ENCODE measurements at places on chromosomes 2 and 18.

DNA sequence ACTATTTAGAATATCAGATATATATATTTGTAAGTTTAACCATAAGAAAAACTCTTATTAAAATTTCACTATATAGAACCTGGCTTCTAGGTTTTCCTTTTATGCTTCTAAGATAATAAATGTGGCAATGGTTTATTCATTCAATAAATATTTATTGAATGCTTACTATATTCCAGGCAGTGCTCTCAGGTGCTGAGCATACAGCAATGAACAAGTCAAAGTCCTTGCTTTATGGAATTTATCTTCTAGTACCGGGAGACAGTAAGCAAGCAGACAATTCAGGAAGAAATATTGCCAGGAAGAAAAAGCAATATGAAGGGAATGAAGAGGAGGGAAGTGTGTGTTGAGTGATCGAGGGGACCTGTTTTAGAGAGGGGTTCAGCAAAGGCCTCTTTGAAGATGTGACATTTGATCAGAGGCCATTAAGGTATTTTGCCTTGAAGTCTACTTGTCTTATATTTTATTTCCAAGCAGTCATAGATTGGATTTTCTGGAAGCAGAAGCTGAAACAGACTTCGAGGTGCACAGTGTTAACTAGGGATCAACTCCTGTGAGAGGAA lies 94.5 kb upstream of the LYPD6 start:
- DNase-seq, result no peak

- DNase-seq, result no peak
These were observed 133.9 kb downstream of the ATP9B start for GRCh38 chr18:79203017-79203605.

DNA sequence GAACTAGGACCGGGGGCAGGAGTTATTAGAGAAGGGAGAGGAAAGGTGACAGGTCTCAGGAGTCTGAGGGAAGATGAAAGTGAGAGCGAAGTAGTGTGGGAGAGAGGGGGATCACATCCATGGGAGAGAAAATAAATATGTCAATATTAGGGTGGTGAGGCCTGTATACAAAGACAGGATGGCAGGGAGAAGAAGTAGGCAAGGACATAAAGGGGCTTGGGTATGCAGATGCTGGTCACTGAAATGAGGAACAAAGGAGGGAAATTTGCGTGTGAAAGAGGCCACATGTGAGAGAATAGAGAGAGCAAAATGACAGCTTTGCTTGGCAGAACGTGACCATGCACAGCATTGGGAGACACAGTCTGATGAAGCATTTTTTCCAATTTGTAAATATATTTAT lies 13.6 kb downstream of the METAP1D start:
- DNase-seq, result no peak

GRCh38 chr2:190376591-190377245 lies 31.4 kb upstream of the MFSD6 start:
- DNase-seq, result no peak

DNA sequence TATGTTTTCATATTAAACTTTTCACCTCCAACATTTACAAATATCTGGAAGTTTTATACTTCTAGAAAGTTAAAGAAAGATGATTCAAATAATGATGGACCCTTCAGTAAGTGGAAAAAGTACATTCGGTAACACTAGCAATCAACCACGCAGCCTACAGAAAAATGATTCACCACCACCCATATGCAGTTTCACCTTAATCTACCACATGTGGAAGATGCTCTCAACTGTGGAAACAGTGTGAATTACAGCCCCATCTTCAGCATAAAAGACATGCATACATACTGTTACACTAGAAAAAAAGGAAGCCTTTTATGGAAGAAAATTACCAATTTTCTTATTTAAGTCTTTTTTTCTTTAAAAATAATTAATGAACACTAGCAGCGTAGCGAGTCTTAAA lies 1.1 kb downstream of the SLC38A11 start:
- no peak for DNase-seq

DNA sequence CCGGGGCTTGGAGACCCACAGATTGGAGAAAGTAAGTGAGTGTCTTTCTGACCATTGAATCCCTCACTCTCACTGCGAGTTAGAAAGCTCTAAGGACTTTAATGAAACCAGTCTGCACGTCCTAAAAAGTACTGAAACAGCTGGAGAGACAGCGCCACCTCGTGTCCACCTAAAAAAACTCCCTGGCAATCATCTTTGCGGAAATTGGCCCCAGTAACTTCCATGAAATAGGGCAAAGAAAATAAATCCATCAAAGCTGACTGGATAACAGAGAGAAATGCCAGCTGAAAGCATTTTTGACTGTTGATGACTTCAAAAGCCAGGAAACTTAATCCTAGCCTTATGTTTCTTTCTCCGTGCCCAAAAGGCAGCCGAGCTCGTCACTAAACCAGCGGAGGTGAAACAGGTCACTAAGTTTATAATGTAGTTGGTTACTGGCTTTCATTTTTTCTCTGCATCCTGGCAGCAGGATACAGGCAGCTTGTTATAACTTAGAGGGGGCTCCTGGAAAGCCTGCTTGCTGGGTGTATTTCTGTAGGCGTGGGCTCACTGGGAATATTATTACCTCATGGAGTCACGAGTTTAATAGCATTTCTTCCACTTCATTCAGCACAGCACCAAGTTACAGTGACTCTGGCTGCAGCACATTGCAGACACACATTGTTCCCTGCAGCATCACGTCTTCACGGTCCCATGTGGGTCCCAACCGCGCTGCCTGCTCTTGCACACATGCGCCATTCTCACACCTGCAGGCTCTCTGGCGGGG lies 266.5 kb downstream of the HRH4 start:
- peak; percentile 89 for DNase-seq

- peak; percentile 76 for DNase-seq
These were observed 22.2 kb downstream of the FAP start for GRCh38 chr2:162221064-162221463.

GRCh38 chr2:128635361-128635900 lies 316.8 kb upstream of the HS6ST1 start:
- DNase-seq, result peak; percentile 17

DNA sequence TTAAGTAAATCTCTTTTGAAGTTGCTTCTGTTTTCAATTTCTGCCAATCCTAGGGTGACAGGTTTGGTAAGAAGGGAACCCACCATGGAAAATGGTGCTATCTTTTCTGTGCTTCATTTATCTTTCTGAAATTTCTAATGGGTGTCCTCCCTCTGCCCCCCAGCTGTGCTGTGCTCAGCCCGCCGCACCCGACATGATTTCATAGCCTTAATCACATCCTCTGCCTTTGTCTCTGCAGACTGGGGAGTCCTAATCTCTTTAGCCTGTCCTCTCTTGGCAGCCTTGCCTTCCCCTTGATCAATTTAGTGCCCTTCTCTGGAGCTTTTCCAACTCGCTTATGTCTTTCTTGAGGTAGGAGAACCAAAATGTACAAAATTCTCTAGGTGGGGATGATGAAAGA lies 49.3 kb downstream of the DNMT3A start:
- DNase-seq, result no peak

DNA sequence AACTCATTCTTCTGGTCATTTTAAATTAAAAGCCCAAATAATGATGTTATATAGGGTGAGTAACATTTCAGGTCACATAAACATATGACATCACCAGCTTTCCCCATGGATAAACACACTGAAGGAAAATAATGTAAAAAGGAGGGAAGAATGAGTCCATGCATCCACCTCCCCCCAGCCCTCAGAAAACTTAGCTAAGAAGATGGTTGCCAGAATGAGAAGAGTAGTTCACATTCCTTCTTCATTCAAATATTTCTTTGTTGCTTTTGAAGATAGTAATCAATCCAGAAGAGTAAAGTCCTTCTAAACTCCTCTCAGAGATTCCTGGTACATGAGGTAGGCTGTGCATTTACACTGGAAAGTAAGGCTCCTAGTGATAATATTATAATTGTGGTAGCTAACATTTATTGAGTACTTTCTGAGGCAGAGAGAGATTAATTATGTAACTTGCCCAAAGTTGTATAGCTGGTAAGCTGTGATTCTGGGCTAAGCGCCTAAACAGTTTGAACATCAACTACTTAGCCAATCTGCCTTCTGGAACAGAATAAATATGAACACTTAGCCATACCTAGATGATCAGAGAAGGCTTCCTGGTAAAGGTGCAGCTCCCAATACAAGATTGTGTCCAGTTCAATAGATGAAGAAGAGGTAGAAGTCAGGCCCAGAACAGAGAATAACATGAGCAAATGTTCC lies 256.7 kb upstream of the FN1 start:
- DNase-seq, result no peak

GRCh38 chr2:239025096-239025801 lies 177.4 kb downstream of the TWIST2 start:
- DNase-seq, result no peak

DNA sequence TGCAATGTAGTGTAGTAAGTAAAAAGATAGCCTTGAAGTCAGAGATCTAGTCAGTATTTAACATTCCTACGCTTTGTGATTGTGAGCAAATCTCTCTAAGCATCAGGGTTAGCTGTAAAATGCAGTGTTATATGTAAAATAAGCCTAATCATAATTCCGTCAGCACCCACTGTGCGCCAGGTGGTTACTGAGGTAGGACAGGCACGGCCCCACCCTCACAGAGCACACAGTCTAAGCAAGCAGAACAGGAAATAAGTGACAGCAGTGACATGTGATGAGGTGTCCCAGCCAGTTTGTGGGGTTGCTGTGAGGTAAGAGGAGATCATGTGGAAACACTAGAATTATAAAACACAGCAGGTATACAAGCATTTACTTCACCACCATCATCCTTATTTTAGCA lies 267.1 kb downstream of the ICOS start:
- no peak for DNase-seq

- DNase-seq, result no peak
These were observed 49.4 kb downstream of the IMPA2 start for GRCh38 chr18:12030670-12031069.

DNA sequence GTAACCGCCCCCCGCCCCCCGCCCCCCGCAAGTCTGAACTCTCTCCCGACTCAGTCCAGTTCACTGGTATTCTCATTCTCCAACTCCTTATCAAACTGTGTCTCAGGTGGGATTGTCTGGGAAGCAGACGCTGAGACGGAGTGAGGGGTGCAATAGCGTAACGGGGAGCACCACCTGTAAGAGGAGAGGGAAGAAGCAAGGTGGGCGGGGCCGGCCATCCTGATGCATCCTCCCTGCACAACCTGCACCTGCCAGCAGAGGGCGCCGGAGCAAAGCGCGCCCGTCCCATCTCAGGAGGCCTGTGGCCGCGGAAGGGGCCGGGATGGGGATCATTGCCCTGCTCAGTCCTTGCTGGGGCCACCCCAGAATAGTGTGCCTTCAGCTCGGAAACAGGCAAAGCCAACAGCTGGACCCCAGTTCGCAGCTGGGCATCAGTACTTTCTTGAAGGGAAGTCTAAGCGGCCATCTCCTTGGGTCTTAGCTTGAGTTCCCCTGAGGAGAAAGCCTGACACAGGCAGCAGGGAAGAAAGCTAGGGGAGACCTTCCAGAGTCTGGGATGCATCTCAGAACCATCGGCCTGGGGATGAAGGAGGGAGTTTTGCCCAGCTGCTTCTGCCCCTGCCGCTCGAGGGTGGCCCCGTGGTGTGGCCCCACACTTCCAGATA lies 208.0 kb downstream of the TFCP2L1 start:
- no peak for DNase-seq

Measured in right forelimb (tissue), 1 donor.